ENCODE measurements at places on chromosomes 1 and 21.

- DNase-seq = no peak
Observed at GRCh38 chr1:20371411-20371810, 80.7 kb downstream of the VWA5B1 start.

- no peak for DNase-seq
Observed at GRCh38 chr1:103523346-103523745, 2.2 kb upstream of the RNPC3 start.

GRCh38 chr1:245294020-245294419, 139.2 kb downstream of the KIF26B start:
- DNase-seq = no peak

GRCh38 chr1:84480650-84481049, 1.6 kb downstream of the RPF1 start:
- no peak for DNase-seq

GRCh38 chr1:183484254-183484653, 12.0 kb downstream of the SMG7 start:
- no peak for DNase-seq

All from fibroblast of mammary gland (primary cell).